ENCODE measurements at places on chromosomes 6 and 20.

- DNase-seq = no peak
Measured at GRCh38 chr6:169944415-169944814, 193.0 kb downstream of the ERMARD start.

DNA sequence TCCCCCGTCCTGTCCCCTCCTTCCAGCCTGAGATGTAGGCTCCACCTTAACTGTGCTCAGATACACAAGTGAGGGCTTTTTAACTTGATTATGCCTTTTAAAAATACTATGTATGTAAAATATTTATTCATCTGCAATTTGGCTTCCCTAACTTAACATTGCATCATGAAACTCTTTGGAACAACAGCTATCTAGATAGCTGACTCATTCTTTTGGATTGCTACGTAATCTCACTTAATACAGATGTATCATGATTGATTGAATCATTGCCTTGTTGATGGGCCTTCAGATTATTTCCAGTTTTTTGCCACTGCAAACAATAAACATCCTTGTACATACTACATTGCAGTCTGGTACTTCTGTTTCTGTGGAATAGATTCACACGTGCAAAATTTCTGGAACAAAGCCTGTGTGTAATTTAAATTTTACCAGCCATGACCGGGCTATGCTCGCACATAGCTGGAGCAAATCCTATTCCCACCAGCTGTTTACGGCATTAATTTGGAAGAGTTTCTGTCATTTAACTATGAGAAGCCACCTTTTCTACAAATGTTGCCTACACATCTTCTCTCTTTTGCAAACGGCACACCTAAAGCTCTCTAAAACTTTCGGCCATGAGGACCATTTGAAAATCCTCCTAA, 6.5 kb downstream of the PRND start:
- no peak for DNase-seq

GRCh38 chr6:89999945-90000825, 105.9 kb downstream of the GJA10 start:
- no peak for DNase-seq

- no peak for DNase-seq
Measured at GRCh38 chr6:163418311-163419029, 4.0 kb downstream of the QKI start.

GRCh38 chr6:119207971-119208725, 129.7 kb upstream of the FAM184A start:
- DNase-seq = peak; percentile 61

DNA sequence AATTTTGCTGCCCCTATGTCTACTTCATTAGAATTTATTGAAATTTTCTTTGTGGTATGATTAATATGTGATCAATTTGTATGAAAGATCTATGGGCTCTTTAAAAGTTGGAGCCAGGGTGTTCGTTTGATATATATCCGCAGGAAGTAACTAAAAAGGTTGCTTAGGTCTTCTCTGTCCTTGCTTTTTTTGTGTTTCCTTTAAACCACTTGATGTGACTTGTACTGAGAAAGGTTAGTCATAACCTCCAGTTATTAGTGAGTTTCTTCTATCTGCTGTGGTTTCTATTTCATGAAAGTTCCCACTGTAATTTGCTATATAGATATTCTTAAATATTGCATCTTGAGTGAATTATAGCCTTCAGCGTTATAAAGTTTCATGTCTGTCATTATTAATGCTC, 585.3 kb upstream of the ARID1B start:
- no peak for DNase-seq

- DNase-seq = no peak
Measured at GRCh38 chr20:49701241-49701790, 12.4 kb downstream of the B4GALT5 start.

DNA sequence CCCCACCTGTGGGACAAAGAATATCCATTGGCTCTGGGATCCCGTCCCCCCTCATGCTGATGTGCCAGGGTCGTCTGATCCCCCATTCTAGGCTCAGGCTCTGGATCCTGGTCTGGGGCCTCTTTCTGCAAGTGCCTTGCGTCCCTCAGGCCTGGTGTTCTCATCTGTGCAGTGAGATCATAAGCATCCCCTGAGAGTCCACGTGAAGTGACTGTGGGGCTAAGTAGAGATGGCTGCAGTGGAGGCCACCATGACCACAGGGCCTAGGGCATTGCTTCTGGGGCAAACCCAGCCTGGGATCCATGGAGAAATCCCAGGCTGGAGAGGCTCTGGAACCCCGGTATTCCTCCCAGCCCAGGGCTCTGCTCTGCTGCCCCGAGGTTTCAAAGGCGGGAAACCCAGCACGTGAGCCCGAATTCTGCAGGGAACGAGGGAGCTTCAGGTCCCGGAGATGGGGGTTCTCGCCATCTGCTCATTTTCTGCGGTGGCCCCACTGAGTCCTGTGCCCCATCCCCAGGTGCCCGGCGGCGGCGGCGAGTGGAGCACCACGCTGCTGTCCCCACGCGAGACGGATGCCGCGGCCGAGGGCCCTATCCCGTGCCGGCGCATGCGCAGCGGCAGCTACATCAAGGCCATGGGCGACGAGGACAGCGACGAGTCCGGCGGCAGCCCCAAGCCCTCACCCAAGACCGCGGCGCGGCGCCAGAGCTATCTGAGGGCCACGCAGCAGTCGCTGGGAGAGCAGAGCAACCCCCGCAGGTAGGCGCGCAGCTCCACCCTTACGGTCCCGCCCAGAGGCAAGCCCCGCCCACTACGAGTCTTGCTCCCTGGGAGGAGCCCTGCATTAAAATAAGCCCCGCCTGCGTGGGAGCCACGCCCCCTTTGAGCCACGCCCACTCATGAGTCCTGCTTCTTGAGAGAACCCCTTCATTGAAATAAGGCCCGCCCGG, 105.5 kb upstream of the MYL9 start:
- peak; percentile 62 for DNase-seq

DNA sequence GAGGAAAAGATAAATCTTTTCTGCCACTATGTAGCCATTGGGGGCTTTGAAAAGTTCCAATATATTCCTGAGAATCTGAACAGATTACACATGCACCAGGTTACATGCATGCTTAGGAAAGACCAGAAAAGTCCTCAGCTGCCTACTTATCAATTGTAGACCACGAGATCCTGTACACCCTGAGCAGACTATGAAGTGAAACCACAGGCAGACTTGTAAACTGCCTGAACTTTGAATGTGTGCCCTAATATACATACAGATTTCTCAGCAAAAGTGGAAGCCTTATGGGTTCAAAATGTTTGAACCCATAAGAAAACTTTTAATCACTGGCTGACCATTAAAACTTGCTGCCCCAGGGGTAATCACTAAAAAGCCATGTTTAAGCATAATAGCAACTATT, 273.5 kb upstream of the RUNX2 start:
- no peak for DNase-seq

- no peak for DNase-seq
Measured at GRCh38 chr6:156832231-156832647, 55.1 kb downstream of the ARID1B start.

DNA sequence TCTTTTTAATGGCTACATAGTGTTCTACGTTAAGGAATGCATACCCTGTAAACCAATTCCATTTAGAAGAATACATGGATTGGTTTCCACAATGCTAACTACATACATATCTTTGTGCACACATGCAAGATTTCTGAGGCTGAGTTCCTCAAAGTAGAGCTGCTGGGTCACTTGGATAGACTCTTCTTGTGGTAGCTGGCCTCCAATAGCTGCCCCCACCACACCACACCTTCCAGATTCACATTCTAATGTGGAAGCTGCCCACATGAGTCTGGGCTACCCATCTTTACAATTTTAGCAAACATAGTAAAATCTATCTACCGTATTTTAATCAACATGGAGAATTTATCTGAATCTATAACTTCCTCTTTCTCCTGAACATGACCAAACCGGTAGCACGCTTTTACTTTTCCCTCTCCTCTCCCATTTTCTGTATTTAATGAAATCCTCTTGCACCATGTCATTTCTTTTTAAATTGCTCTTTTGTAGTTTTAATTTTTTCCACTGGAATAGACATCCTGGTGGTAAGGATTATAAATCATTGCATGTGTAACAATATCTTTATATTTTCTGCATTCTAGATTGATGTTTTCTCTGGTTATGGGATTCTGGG, 74.7 kb upstream of the CITED2 start:
- no peak for DNase-seq

DNA sequence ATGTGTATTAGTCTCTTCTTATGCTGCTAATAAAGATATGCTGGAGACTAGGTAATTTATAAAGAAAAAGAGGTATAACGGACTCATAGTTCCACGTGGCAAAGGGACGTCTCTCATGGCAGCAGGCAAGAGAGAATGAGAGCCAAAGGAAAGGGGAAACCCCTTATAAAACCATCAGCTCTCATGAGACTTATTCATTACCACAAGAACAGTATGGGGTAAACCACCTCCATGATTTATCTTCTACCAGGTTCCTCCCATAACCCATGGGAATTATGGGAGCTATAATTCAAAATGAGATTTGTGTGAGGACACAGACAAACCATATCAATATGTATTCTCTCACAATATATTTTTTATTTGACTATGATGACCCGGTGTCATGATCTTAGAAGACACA, 109.1 kb downstream of the UTRN start:
- DNase-seq = no peak

GRCh38 chr20:23368316-23369071, 6.5 kb downstream of the GZF1 start:
- no peak for DNase-seq

DNA sequence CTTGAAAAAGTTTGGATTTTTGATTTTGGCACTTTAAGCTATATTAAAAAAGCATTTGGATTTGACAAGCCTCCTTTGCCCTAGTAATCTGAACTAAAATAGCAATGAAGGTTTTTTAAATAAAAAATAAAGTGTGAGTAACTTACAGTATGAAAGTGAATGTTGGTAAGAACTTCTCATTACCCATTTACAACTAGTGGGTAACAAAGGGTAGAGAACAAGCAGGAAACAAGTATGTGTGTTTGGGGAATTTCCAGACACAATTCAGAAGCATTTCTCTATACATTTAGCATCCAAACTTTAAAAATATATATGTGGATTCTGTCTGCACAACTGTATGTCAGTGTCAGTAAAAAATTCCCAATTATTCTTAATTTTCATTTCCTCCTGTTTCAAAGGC, 2.9 kb downstream of the TMEM30A start:
- no peak for DNase-seq

GRCh38 chr20:26209171-26209941, 512.7 kb upstream of the ZNF337 start:
- no peak for DNase-seq

DNA sequence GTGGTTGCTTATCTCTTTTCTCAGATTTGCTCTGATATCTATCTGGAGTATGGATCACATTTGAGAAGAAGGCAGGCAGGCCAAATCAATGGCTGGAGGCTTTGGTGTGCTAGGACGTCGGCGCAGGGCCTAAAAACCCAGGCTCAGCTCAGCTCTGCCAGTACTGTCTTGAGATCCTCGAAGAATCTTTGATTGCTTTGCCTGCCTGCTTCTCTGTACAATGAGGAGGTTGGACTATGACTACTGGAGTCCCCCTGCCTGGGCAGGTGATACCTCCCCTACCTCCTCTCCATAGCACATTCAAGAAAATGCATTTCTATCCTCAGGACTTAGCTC, 25.1 kb downstream of the KCNK5 start:
- DNase-seq = no peak

GRCh38 chr6:146598772-146599405, at the start of gene ADGB:
Gene ADGB, plus strand, starts transcription at chr6:146598972. Its CDS starts 69 bp downstream, at chr6:146599041.
- peak; percentile 83 for DNase-seq

DNA sequence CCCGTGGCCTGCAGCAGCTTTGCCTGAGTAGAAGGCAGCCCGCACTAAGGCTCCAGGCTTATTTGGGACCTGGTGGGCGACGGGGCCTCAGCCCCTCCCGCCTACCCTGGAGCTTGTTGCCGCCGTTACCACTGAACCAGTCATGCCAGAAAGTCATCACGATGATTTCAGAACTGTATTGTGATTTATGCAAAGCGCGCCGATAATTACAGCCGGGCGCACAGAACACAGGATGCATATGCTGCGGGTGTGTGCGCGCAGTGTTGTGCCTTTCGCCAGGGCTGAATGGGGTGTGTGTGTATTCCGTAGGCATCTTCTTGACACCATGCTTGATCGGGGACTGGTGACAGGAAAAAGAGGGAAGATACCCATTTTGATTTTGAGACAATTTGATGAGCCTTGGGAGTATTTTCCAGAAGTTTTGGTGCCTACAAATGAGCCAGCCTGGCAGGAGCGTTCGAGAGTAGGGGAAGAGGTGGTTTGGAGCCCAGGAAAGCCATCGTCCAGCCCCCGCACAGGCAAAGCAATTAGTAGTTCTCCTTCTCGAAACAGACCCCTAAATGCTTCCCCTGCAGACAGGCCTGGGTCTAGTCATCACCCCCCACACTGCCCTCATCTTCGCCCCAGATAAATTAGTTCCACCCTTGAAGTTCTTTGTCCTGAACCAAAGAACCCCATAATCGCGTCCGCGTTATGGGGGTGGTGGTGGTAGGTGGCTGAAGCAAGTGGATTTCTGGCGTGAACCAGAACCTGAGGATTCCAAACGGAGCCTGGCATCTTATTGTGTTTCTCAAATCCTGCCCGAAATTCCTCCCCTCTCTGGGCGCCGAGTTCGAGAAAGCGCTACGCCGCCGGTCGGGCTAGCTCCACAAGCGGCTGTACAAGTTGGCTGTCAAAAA, 1.9 kb upstream of the NR2E1 start:
- no peak for DNase-seq

- DNase-seq = no peak
Measured at GRCh38 chr6:51542475-51542874, 544.9 kb downstream of the PKHD1 start.

DNA sequence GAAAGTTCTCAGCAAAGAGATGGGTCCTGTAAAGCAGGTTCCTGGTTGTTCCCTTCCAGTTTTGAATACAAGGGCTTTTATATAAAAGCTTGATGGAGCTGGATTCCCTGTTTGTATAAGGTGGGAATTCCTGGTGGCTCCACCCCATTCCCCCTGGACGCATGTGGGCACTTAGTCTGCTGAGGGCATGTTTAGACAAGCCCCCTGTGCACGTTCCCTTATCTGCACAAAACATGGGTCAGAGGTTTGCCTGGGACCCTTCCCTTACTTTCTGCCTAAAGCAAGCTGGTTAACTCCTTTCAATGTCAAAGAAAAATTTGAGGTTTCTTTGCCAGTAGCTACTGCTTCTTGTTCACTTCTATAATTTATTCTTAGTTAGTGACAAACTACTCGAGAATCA, 181.1 kb downstream of the BCKDHB start:
- DNase-seq = no peak

DNA sequence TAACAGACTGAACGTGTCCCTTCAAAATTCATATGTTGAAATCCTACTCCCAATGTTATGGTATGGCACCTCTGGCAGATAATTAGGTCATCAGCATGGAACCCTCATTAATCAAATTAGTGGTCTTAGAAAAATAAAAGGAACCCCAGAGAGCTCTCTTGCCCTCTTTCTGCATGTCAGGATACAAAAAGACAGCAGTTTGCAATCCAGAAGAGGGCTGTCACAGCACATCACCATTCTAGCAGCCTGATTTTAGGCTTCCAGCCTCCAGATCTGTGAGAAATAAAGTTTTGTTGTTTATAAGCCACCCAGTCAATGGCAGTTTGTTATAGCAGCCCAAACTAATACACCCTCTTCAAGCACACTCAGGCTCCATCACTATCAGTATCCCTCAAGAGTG, 292.9 kb downstream of the TRDN start:
- DNase-seq = no peak
